Stimulated activated naive CD8-positive, alpha-beta T cell treated with anti-CD3 and anti-CD28 coated beads, Interleukin-15, amount 100 ng/mL, for 72 hours (primary cell): ENCODE measurements at places on chromosomes 7 and 10.

DNA sequence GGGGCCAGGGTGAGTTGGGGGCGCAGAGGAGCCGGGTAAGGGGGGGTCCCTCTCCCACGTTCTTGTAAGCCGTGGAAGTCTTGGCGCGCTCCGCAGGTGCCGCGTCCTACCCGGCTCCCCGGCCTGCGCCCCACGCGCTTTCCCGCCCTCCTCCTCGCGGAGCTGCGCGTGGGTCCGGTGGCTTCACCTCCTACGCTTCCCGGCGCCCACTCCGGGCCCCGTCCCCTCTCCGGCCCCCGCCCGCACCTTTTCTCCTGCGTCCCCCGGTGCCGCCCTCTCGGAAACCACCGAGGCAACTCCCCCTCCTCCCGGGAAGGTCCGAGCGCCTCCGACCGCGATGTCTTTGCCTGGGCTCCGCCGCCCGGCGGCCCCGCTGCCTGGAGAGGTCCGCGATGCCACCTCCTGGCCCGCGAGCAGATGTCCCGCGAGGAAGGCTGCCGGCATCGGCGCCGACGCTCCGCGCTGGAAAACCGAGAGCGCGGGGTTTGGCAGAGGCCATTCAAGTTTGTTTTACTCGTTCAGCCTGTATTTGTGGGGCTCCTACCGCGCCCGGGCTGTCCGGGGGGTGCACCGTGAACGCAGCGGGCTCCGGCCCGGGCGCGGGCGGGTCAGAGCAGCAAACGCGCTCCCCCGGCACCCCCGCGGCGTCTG lies 2.4 kb upstream of the NKX6-2 start:
- no peak for DNase-seq

- DNase-seq: peak; percentile 48
Measured at GRCh38 chr10:118459642-118460193, 117.6 kb upstream of the FAM204A start.

- DNase-seq: no peak
Measured at GRCh38 chr10:11795101-11795920, 27.8 kb upstream of the PROSER2 start.

- peak; percentile 28 for DNase-seq
Measured at GRCh38 chr7:105910172-105910571, 33.8 kb upstream of the ATXN7L1 start.

GRCh38 chr7:127962589-127963361 lies 68.5 kb downstream of the LRRC4 start:
- DNase-seq: no peak

DNA sequence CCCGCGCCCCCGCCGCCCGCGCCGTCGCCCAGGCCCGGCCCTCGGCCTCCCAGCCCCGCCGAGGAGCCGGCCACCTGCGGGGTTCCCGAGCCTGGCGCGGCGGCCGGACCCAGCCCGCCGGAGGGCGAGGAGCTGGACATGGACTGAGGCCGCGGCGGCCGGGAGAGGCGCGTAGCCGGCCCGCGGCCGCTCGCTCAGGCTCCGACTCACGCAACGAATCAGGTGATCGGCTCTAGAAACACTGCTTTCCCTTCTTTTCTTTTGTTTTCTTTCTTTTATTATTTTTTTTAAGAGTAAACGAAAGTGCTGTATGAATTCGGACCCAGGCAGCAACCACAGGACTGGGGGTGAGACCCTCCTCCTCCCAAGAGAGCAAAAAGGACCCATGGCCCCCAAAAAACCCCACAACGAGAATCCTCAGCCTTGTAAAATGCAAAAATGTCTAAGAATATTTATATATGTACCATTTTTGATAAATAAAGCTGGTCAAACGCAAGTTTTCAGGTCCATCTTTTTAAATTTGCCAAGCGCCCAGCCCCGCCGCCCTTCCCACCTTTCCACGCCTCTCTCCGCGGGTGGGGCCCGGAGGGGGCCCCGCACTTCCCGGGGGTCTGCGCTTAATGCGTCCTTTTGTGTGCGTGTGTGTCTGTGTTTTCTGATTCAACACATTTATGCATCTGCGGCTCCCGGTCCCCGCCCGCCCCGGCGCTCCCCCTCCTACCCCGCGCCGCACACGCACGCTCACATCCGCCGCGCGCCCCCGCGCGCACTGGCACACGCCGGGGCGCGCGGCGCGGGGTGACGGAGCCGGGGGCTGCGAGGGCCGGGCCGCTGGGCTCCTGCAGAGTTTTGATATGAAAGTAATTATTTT lies 4.4 kb downstream of the UNCX start:
- DNase-seq: no peak

DNA sequence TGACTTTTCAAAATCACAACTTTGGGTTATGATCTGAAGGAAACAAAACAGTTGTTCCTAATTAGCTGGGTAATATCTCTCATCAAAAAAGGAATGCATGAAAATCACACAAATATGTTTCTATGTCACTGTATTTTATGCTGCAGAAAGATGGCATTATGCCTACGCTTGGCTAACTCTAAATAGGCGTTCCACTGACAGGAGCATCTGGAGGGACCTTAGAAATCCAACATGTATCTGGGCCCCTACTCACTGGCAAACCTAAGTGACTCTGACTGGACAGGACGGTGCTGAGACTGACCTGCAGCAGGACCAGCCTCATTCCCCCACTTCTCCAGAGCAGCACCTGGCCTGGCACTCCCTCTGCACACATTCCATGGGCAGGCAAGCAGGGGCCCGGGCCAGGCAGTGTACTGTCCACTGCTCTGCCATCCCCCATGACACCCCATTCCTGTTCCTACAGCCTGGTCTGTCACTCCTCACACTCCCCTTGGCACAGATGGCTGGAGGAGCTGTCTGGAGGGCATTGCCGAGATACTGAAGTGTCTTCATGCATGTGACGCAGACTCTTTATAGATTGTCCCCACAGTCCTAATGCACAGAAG lies 2.6 kb upstream of the MYL7 start:
- DNase-seq: no peak

DNA sequence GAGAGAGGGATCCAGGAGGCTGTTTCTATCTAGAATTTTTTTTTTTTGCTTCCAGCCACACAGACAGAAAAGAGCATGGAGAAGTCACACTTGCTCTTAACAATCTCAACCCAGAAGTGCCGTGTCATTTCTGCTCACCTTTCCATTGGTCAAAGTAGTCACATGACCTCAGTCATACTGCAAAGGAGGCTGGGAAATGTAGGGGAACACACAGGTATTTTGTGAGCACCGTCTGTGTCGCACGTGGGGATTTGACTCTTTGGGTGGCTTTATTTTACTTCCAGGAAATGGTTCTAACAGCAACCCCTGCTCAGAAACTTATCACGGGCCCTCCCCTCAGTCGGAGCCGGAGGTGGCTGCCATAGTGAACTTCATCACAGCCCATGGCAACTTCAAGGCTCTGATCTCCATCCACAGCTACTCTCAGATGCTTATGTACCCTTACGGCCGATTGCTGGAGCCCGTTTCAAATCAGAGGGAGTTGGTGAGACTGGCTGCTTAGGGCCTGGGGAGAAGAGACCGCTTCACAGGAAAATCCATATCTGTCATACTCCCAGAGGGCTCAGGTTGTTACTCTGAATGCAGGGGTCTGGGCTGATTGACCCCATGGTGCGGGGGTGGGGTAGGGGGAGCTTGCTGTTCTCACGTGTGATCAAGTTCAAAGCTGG lies 13.1 kb upstream of the CPA1 start:
- DNase-seq: peak; percentile 49

DNA sequence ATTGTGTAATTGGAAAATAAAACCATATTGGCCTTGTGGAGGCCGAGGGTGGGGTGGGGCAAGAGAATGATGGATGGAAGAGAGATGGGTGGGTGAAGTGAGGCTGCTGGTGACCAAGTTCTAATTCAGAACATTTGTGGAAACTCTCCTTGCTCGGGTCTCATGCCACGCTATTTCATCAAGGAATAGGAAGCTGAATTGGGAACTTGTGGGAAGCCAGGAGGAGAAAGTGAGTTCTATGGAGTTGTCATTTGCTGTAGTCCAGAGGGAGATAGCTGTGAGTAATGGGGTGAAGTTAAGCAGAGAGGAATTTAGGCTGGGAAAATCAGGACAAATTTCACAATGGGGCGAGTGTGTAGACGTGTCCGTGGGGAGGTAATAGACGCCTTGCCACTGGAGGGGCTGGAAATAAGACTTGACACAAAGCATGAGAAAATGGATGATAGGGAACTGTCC lies 339.2 kb downstream of the LRMDA start:
- DNase-seq: no peak

- no peak for DNase-seq
Measured at GRCh38 chr7:24038993-24039392, 245.0 kb upstream of the NPY start.

GRCh38 chr7:3043544-3044371 lies at the start of gene CARD11:
Gene CARD11 (minus strand): TSS chr7:3043867. CDS start chr7:2958506, 85,361 bp downstream.
- DNase-seq: peak; percentile 58

DNA sequence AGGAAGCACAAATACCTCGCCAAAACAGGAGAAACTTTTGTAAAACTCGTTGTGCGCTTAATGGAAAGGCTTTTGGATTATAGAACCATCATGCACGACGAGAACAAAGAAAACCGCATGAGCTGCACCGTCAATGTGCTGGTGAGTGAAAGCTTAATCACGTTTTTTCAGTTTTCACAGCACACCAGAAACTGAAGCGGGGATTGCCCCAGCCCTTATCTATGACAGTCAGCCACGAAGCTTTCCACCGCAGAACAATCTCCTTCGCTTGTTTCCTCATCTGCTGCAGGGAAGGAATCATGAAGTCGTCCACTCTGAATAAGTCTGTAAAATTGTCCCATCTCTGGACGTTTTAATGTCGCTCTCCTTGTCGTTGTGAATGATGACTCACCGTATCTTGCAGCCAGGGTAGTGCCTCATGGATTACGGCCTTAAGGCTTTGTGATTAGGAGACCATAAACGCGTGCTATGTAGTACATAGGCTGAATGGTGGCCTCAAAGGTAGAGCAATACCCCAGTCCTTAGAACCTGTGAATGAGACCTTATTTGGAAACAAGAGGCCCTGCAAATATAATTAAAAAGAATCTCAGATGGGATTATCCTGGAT lies 174.9 kb upstream of the NPS start:
- DNase-seq: no peak

DNA sequence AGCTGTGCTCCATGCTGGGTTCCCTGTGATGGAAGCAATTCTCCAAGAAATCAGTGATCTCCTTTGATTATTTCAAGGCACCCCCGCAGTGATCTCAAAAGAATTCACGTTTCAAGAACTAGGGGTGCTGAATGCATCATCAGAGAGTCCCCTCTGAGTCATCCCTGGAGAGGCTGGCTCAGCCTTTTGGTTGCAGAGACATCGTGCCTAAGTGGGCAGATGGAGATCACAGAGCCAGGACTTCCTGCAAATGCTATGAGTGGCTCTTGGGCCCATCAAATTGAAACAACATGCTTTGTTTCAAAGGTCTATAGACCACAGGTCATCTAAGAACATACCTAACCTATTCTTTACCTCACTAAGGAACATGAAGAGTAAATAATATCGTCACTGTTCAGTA lies 41.5 kb upstream of the PLEKHA1 start:
- peak; percentile 6 for DNase-seq

DNA sequence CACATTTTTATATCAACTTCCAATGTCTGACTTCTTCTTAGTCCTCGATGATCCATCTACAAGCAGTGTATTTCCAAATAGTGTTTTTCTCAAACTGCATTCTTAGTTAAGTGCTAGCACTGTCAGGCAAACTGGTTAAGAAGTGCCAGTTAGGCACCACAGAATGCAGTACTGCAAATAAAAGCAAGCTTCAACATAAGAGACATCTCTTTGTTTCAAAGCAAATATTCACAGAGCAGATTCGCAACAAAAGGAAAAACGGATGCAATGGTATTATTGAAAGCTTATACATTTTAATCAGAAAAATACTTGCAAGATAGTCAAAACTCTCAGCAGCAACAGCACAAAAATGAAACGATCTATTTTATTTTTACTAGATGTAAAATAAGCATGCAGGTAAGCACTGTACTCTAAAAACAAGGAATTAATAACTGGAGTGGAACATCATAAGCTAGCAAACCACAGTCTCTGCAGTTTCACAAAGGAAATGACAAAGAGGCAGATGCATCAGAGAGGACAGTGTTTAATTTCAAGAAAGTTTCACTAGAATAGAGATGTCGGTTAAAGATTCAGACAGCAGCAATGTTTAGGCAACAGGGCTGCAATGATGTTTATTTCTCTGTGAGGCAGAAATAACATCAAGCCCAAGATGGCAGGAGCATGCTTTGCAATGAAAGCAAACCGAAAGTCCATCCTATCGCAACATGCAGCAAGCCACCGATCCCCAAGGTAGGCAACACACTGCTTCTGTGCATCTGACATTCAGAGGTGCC lies 82.0 kb downstream of the FGFR2 start:
- DNase-seq: no peak

- no peak for DNase-seq
Measured at GRCh38 chr7:146146831-146147486, 30.4 kb downstream of the CNTNAP2 start.

DNA sequence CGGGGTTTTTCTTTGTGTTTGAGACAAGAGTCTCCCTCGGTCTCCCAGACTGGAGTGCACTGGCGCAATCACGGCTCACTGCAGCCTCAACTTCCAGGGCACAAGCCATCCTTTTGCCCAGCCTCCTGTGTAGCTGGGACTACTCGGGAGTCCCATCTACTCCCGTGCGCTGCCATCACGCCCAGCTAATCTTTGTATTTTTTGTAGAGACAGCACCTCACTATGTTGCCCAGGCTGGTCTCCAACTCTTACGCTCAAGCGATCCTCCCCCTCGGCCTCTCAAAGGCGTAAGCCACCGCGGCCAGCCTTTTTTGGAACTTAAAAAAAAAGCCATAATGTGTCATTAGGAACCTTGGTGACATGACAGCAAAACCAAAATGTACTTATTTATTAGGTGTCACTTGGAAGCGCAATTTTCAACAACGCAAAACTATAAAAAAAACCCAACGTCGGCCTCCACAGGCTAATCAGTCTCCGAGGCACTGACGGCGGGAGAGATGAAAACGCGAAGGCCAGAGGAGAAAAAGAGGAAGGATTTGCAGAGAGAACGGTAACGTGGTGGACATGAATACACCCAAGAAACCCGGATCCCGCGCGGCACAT lies 911 bp upstream of the HNRNPH3 start:
- peak; percentile 21 for DNase-seq

DNA sequence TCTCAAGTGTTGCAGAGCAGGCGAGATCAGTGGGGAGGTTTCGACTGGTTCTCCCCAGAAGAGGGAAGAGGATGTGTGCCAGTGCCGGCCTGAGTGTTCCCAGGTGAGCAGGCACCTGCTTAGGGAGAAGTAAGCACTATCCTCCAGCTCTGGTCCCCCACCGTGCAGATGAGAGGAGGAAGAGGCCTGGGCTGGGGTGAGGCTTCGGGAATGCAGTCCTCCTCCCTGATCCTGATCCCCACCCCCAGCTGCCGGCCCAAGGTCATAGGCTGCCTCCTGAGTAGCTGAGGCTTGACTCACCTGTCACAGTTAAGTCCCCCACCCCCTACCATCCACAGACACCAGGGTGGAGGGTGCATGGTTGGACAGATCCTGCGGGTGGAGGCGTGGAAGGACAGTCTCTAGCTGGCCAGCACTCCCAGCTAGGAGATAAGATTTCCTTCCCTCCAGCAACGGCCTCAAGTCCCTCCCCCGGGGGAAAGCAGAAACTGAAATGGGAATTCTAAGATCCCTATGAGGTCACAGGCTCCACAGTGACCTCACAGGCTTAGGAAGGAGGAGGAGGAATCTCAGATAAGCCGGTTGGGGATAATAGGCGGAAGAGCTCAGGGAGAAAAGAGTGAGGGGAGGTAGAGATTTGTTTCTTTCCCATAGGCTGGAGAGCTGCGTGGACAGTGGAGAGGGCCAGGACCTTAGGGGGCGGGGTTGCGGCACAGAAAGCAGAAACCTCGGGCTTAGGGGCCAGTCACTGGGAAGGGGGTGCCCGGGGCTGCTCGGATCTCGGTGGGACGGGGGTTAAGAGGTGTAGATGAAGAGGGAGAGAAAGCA lies 1.0 kb downstream of the LRCH4 start:
- DNase-seq: no peak

GRCh38 chr7:116399819-116400218 lies 99.7 kb upstream of the CAV2 start:
- DNase-seq: no peak
